AML-193 (cell line): ENCODE measurements at places on chromosomes 6 and 20.

- no peak for DNase-seq
Measured at GRCh38 chr6:126909493-126909892, 209.0 kb upstream of the RSPO3 start.

GRCh38 chr20:37880726-37881591 is 22.0 kb upstream of the VSTM2L start:
- no peak for DNase-seq

DNA sequence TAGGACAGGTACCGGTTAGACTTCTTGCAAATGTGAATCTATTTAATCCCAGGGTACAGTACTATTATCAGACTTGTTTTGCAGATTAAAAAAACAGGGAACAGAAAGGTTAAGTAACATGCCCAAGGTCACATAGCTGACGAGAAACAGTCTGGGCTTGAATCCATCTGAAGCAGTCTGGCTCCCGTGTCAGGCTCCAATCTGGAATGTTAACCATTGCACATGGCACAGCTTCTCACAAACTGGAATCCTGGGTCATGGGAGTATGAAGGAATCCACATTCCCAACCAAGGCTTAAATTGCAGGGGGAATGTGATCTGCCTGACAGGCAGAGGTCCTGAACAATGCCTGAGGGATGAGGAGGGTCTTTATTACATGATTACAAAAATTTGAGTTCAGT is 187.5 kb upstream of the SPTLC3 start:
- no peak for DNase-seq

DNA sequence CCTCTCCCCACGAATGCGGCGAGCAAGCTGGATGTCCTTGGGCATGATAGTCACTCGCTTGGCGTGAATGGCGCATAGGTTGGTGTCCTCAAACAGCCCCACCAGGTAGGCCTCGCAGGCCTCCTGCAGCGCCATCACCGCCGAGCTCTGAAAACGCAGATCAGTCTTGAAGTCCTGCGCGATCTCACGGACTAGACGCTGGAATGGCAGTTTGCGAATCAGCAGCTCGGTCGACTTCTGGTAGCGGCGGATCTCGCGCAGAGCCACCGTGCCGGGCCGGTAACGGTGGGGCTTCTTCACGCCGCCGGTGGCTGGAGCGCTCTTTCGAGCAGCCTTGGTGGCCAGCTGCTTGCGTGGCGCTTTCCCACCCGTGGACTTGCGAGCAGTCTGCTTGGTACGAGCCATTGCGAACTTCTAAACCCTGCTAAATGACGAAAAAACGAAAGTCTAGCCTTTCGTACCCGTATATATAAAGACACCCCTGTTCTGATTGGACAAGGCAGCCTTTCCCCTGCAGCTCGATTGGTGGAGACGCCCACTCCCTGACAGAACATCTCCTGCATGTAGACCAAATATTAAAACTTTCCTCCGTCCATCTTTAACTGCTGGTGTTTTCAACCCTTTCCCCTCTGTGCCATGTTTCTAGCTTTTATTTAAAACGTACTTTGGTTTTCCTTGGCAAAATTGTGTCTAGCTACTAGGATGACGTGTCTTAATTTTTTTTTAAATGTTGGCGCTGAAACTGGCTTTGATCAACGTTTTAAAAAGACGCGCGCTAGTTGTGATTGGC is 109.8 kb downstream of the HFE start:
- no peak for DNase-seq

GRCh38 chr20:37198932-37199660 is 19.7 kb upstream of the MROH8 start:
- no peak for DNase-seq

DNA sequence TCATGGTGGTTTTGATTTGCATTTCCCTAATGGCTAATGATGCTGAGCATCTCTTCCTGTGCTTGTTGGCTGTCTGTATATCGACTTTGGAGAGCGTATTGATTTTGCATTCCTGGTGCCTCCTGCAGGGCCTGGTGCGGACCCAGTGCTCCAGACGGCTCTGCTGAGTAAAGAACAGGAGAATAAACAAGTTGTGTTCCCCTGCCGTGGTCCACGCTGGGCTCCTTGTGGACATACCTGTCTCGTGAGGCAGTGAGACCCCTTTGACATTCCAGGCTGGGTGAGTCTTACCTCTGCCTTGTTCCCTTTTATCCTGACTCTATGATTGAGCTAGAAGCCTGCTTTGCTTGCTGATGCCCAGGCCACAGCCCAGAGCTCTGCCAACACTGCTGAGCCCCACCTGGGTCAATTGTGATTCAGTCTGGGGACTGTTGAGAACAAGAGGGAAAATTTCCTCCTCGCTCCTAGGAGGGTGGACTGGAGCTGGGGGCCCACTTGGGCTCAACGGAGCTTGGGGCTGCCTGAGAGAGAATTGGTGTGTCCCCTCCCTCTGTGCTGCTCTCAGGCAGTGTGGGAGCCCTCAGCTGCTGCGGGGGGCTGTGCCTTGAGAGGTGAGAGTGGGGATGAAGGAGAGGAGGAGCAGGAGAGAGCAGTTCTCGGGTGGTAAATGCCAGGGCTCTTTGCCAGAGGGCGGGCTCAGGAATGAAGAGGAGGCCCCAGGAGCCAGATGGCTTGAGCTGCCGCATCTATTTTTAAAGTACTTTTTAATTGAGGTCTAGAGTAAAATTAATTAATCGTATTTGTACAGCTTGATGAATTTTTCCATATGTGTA is 43.7 kb upstream of the PMEPA1 start:
- DNase-seq, result no peak

- peak; percentile 49 for DNase-seq
Measured at GRCh38 chr6:34656378-34657036, 40.1 kb downstream of the ILRUN start.

DNA sequence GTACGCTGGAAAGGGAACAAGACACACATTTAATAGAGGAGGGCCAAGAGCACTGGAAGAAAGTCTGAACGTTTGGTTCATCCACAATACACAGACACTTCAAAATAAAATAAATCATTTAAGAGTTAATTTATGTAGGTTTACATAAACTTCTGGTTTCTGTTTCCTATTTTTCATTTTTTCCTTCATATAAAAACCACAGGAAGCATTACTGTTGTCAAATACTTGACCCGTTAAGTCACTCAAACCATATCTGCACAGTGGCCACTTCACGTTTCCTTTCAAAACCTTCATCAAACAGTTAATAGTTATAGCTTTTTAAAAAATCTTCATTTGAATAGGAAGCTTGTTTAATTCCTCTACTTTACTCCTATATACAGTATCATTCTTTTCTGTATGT is 257.6 kb upstream of the THEMIS start:
- no peak for DNase-seq

DNA sequence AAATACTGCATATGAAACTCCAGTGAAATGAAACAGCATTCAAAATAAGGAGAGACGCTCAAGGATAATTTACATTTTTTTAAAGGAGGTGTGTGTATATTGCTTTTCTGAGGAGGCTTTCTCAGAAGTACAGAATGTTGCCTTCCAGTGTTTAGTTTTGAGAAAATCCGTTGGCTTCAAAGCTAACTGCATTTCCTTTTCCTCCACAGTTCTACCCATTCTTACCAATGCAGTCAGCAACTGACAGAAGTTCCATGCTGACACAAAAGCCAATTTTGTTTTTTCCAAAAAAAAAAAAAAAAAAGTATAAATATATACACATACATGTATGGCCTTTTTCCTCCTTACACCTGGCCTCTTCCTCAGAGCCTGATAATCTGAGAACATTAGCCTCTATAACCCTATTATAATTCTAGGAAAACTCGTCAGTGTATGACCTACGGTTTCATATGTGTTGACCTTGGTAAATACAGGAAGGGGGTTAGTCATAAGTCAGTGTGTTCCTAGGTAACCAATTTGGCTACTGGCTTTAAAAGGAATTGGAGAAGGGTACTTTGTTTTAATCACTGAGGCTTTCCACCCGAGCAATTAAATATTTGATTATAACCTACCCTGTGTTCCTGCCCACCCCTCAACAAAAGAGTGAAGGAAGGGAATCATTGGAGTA is 24.2 kb downstream of the MGME1 start:
- no peak for DNase-seq
